ENCODE measurements at places on chromosomes 4 and X. TPM values are rescaled to one million over a fixed set of nuclear protein-coding genes. Genes with fewer than 3 reads are reported as not detected.

PHOX2B gene
- total RNA-seq = not detected

DNA sequence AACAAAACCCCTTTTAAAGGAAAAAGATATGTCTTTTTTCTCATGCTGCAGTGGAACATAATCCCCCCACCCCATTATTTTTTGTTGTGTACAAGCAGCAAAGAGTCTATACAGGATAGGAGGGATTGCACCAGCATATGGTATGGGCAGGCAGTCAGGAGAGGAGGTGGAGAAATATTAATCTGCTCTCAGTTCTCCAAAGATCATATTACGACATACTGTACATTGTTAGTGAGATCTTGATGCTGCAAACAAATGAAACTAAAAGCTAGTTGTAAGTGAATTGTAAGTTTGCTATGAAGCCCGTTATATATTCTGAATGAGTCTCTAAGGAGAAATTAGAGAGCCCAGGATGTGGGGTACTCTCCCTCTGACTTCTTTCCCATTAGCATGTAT is 75.3 kb downstream of the RAPGEF2 start:
- no peaks in the 10 kb centered on the region for H3K4me1 ChIP-seq
- H3K4me3 ChIP-seq = no peak overlapping the region
- DNase-seq = no peak
- H3K27me3 ChIP-seq = no peaks in the 10 kb centered on the region

DNA sequence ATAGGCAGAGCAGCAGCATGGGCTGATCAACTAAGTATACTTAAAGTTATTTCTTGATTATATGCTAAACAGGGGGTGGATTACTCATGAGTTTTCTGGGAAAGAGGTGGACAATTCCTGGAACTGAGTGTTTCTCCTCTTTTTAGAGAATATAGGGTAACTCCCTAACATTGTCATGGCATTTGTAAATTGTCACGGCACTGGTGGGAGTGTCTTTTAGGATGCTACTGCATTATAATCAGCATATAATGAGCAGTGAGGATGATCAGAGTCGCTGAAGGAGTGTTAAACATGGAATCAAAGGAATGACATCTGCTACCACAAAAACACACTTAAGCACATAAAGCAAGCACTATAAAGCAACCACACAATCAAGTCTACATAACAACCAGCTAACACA is 66.5 kb downstream of the SPIN4 start:
- H3K36me3 ChIP-seq = no peaks in the 10 kb centered on the region
- DNase-seq = no peak
- no peak overlapping the region for H3K27ac ChIP-seq
- no peaks in the 10 kb centered on the region for H3K4me1 ChIP-seq

DNA sequence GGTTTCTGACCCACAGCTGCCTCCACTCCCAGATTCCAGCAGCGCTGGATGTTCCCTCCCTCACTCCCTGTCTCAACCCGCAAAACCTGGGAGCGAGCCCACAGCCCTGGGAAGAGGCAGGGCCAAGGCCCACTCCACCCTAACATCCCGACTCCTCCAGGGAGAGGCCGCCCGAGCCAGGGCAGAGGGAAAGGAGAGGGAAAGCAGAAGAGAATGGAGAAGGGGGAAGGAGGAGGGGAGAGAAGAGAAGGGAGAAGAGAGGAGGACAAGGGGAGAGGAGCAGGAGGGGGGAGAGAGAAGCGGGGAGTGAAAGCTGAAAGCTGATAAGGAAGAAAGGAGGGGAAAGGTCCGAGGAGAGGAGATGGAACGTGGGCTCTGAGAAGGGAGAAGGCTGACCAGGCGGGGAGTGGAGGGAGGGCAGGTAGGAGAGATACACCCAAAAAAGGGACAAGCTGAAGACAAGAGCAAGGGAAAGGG is 120.2 kb upstream of the PJA1 start:
- no peaks in the 10 kb centered on the region for H3K4me1 ChIP-seq
- no peak overlapping the region for H3K27ac ChIP-seq
- DNase-seq = no peak
- H3K4me3 ChIP-seq = no peak overlapping the region
- H3K27me3 ChIP-seq = no peaks in the 10 kb centered on the region

DNA sequence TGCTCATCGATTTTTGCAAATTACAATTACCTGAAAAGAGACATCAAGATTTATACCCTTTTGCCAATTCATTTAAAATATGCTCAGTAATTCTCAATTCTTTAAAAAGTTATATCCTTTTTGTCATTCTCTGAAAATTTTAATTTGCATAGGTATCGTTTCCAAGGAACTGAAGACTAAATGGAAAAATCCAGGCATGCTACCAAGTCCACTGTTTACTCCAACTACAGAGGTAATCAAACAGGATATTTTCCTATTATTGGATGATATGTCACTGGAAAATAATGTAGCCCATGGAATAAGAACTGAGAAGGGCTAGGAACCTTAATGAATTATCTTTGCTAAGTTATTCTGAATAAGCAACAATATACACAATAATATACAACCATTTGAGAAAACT is 132.7 kb downstream of the THOC2 start:
- no peak for DNase-seq
- no peak overlapping the region for H3K4me3 ChIP-seq
- peaks cover 5% of the 10 kb centered on the region for H3K36me3 ChIP-seq
- no peaks in the 10 kb centered on the region for H3K27me3 ChIP-seq
- no peak overlapping the region for H3K27ac ChIP-seq

GRCh38 chr4:56261027-56261426 is 126.3 kb downstream of the AASDH start:
- H3K4me3 ChIP-seq = no peak overlapping the region
- no peaks in the 10 kb centered on the region for H3K36me3 ChIP-seq
- no peaks in the 10 kb centered on the region for H3K27me3 ChIP-seq
- no peaks in the 10 kb centered on the region for H3K4me1 ChIP-seq
- DNase-seq = no peak
